Activated T-helper 2 cell treated with anti-CD3 and anti-CD28 coated beads, Interferon-gamma antibody, Interleukin-2, Interleukin-4, amounts not matched to agents 10 μg/mL and 5 μg/mL and 100 μg/mL, durations not matched to agents 14 hours and 24 hours and 36 hours (primary cell): ENCODE measurements at places on chromosomes 1 and 21. TPM values are rescaled to one million over a fixed set of nuclear protein-coding genes. Genes with fewer than 3 reads are reported as not detected.

DNA sequence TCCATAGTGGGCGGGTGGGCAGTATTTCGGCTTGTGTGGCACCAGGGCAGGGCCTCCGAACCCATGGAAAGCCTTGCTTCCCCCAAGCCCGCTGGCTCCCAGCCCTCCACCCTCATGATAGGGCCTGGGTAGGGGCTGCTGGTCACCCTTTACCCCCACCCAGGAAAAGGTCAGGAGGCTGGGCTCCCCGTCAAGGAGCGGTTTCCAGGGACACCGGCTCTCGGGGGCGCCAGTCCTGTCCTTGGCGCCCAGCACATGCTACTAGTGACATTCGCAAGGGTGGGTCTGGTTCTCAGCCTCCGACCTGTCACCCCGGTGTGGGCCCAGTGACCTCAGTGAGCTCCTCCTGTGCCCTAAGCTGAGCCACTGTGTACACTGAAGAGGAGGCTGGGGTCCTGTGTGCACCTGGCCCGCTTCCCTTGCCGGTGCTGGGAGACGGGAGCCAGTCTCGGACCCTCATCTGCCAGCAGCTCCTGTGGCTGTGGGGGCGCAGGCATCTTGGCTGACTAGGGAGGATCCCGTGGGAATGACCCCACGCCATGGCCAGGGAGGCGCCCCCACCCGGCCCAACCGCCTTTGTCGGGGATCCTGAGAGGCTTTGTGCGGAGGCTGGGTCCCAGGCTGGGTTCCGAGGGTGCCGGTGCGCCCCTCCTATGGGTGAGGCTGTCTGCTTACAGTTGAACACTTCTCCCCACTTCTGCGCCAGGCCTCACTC is 54.6 kb downstream of the SKI start:
- H3K4me1 ChIP-seq: peaks cover 8% of the 10 kb centered on the region
- no peak overlapping the region for H3K27ac ChIP-seq
- H3K4me3 ChIP-seq: no peak overlapping the region
- H3K27me3 ChIP-seq: no peaks in the 10 kb centered on the region
- no peak for DNase-seq

DNA sequence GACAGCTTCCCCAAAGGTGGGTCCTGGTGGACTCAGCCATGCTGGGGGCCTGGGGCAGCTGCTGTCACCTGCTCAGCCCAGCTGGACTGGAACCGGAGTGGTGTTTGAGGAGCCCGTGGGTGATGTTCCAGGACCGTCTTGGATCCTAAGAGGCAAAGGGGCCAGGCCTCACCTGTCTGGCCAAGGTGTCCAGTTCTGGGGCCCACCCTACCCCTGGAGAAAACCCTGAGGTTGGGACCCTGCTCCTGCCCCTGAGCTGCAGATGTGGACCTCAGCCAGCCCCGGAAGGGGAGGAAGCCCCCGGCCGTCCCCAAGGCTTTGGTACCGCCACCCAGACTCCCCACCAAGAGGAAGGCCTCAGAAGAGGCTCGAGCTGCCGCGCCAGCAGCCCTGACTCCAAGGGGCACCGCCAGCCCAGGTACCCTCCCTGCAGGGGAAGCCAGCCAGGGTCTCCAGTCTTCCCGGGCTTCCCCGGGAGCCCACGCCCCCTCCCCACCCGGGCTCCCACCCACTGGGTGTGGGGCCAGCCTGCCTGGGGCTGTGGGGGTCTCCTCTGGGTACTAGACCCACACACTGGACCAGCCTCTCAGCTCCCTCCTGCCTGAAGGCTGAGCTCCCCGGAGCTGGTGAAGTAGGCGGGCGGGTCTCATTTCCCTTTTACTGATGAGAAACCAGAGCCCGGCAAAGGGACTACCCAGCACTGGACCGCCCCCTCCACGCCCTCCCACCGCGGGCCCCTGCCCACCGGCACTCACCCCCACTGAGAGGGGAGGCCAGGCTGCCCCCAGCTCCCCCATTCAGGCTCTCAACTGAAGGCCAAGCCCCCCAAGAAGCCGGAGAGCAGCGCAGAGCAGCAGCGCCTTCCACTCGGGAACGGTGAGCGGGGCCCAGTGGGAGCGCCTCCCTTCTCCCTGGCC is 1.3 kb downstream of the AIRE start:
- peaks cover 3% of the 10 kb centered on the region for H3K27me3 ChIP-seq
- no peak for DNase-seq
- no peak overlapping the region for H3K4me3 ChIP-seq
- no peaks in the 10 kb centered on the region for H3K36me3 ChIP-seq
- no peak overlapping the region for H3K27ac ChIP-seq
- no peaks in the 10 kb centered on the region for H3K4me1 ChIP-seq

DNA sequence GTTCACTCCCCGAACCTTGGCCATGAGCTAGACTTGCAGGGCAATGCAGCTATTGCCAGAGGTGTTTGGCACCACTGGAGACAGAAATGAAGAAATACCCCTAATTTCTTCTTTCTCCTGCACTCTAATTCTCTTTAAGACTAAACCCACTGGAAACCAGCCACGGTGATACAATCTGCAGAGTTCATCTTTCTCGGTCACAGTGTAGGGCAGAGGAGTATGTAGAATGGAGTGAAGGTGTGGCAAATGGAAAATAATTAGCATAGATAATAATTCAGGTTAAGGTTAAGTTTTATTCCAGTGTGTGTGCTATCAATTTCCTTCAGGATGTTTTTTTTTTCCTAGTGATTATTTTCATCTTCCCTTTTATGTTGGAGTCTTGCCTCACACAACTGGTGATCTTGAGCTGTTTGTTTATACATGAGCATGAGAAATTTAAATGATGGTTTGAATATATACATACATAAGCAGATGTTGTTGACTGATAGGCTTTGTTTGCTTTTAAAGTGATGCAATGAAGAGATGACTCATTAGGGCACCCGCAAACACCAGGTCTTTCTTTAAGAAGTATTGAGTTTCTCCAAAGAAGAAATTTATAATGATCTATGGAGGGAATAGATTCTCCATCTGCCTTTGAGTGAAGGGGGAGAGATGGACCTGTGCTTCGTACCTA is 81.9 kb downstream of the SPATA17 start:
- no peak overlapping the region for H3K4me3 ChIP-seq
- H3K27me3 ChIP-seq: no peaks in the 10 kb centered on the region
- no peaks in the 10 kb centered on the region for H3K4me1 ChIP-seq
- H3K36me3 ChIP-seq: no peaks in the 10 kb centered on the region
- DNase-seq: no peak

The SH2D1B gene
- 0.84 and 1.0 TPM in 2 replicates for total RNA-seq

The PALMD gene
- not detected in 2 replicates for total RNA-seq
